Jurkat, Clone E6-1 (cell line): ENCODE measurements at places on chromosomes 6 and 20.

DNA sequence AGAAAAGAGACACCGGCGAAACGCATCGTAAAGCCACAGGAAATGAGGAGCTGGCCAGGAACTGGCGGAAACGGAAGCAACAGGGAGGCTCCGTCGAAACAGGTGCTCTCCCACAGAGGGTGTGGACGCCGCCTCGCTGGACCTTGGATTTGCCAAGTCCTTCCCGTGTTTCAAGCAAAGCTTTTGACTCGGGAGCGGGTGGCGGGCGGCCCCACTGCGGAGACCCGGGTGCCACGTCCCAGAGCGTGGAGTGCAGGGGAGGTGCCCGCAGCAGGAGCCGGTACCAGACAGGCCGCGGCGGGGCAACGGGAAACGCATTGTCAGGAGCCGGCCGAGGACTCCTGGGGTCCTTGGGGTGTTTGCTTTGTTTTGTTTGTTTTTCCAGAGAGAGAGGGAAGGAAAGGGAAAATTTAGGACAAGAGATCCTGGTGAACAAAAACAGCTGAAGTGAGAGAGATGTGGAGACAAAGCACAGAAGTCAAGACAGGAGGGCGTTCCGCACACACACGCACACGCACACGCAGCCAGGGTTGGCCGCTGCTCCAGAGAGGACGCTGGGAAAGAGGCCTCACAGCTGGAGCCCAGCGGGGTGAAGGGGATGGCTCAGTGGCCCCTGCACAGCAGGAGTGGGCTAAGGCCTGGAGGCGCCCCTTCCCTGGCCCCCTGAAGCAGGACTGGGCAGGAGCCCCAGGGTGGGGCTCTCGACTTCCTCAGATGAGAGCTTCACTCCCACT is 50.9 kb upstream of the CHRNA4 start:
- no peak for DNase-seq

- DNase-seq, result peak; percentile 69
Measured at GRCh38 chr6:40477246-40478126, 109.7 kb downstream of the LRFN2 start.

DNA sequence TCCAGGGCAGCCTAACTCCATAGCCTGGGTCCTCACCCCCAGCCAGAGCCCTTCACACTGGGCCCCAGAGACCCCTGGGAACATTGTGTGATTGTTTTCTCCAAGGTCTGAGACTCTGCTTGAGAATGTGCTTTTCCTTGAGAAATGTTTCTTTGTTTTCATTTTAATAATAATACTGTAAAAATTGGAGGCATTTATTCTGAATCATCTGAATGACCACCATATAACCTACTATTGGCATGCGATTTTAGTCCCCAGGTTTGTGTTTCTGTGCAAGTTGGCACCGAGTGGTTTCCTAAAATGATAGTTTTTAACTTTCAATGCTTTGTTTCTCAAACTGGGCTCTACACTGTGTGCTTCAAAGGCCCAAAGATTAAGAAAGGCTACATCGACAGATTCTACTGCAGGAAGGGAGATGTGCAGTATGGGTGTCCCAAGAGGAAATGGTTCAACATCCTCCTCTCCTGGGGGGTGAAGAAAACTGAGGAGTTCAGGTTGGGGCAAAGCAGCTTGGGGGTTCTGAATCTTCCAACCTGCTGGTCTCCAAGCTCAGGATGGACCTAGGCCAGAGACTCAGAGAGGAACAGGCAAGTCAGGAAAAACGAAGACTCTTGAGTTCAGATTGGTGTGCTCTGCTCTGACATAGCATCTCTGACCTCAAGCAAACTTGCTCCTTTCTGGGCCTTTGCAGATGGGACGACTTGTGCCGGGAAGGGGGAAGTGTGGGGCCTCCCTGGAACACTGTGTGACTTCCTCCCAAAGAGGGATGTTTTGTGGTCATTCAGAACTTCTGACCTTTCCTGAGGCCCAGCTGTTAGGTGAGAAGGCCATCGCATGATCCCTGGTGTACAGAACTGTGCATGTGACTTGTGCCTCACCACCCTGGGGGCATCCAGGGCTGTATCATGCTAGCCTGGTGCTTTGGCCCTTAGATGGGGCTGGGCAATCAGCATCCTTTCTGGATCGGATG is 31.0 kb downstream of the DAAM2 start:
- no peak for DNase-seq

- DNase-seq, result no peak
Measured at GRCh38 chr20:32527447-32528055, 57.6 kb downstream of the NOL4L start.

DNA sequence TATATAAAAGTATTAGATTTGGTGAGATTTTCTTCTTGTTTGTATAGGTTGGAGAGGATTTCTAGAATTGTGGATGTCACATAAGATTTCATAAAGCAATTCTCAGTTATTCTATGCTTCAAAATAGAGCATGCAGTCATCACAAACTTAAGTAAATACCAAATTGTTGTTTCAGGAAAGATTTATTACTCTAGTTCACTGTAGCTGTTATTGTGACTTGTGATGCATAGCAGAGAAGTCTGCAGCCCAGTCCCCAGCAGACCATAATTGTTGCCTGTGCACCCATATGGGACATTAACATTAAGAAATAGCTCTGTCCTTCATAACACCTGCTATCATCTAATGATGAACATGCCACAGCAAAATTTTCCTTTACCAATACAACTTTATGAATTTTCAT is 228.0 kb upstream of the FAM83B start:
- no peak for DNase-seq

- DNase-seq, result no peak
Measured at GRCh38 chr6:163354085-163354484, 60.4 kb upstream of the QKI start.

DNA sequence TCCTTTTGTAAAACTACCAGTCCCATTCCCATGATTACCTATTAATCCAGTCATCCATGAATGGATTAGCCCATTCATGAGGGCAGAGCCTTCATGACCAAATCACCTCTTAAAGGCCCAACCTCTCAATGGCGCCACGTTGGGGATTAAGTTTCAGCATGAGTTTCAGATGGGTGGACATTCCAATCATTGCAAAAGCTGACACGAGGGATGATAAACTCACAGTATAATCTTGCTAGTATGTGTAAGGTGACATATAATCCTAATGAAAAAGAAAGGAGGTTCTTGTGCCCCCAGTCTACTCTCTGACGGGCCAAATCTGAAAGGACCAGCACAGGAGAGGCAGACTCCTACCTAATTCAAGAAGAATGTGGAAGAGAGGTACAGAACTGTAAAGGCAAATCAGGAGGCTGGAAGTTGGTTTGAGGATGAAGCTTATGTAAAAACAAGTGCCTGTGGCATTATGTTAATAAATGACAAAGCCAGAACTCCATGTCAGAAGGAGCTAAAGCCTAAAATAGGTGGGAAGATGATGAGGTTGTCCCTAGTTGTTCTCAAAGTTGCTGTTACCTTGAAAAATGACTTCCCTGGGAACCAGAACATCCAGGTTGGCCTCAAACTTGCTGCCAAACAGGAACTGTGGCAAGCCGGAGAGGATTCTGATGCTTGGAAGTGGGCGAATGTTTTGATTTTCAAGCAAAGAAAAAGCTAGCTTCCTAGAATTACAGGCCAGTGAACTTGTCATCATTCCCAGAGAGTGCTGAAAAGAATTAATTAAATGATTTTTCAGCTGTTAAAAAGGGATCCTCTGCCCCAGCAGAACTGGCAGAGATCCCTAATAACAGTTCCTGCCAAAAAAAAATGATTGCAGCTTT is 106.5 kb upstream of the TIAM2 start:
- DNase-seq, result no peak

DNA sequence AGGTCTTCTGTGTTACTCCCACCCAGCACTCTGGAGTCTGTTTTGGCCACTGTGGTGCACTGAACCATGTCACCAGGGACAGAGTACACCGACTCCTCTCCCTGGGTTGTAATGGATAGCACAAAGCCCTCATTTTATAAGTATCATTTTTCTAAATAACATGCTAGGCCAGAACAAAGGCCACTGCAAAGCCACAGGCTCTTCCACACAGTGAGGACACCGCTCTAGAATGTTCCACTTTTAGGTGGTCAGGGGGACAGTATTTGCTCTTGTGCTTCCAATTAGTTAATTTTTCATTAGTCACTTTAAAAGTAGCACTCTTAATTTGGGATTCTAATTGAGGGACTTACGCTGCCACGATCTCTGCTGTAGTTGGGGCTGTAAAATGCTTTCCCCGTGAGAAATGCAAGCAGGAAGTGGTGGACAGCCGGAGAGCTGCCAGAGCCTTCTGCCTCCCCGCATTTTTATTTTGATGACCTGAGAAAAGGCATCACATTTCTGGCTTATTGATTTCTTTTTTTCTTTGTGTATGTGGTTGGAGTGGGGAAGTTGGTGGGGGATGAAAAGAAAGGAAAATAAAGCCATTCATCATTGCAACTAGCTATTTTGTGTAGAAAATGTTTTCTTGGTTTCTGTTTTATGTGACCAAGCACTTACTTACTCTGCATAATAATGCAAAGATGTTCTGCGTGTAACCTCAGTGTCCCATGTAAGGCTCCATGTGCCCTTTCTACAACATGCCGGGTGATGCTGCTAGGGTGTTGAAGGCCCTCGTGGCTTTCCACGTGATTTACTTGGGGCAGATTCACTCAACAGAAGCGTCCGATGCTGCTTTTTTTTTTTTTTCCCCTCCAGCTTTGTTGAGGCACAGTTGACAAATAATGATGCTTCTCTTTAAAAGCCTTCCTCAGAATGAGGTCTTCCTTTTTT is 195.9 kb downstream of the SASH1 start:
- DNase-seq, result no peak

DNA sequence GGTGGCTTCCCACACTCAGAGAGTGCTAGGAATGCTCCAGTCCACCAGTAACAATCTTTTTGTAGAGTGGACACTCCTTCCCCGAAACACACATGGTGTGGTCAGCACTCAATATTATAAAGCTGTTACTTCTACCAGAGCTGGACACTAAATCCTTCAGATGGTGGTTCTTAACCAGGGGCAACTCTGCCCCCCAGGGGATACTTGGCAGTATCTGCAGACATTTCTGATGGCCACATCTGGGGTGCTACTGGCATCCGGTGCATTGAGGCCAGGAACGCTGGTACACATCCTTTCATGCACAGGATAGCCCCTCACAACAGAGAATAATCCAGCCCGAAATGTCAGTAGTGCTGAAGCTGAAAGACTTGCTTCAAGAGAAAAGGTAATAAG is 124.4 kb downstream of the NFATC2 start:
- DNase-seq, result no peak

- DNase-seq, result no peak
Measured at GRCh38 chr6:117906507-117906957, 532 bp upstream of the SLC35F1 start.

- DNase-seq, result peak; percentile 51
Measured at GRCh38 chr6:26420688-26421171, 18.7 kb downstream of the BTN3A1 start.

DNA sequence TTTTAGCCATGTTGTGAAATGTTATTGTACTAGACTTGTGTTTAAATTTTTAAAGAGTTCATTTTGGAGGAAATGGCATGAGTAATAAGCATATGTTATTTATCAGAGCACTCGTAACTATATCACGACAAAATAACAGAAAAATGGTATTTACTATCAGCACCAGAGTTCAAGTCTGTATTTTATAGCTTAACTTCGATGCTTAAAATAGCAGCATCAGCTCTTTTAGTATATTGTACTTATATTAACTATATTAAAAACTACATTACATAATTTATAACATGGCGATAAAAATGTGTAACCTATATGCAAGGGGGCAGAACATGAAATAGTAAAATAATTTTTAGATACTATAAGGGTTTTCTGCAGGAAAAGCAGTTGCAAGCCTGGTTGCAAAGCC is 52.9 kb downstream of the ABRACL start:
- no peak for DNase-seq

DNA sequence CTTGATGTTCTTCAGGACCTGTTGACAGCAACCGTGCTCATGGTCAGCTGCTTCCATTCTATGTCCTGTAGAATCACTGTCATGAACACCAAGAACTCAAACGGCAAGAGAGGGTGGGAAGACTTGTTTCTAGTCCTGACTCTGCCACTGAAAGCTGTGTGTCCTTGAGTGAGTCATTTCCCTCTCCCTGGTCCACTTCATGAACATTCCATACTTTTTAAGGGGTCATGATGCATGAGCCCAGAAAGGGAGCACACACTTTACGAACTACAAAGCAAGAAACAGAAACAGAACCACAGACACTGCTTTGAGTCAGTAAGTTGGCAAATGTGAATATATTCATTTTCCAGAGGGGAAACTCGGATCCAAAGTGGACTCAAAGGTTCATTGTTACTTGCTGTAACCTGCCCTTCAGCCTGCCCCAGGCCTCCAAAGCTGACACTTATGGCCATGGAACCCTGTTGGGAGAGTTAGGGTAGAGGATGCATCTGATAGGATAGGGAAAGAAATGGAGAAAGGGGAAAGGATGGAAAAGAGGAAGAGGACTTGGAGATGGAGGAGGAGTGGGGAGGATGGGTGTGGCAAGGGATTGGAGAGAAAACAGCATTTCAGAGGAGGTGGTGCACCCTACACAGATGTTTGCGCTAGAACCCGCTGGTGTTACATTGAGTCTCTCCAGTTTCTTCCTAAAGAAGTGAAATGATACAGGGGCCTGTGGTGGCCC is 129.8 kb downstream of the FOXO3 start:
- no peak for DNase-seq

- DNase-seq, result no peak
Measured at GRCh38 chr6:150813319-150813992, 52.0 kb upstream of the MTHFD1L start.

DNA sequence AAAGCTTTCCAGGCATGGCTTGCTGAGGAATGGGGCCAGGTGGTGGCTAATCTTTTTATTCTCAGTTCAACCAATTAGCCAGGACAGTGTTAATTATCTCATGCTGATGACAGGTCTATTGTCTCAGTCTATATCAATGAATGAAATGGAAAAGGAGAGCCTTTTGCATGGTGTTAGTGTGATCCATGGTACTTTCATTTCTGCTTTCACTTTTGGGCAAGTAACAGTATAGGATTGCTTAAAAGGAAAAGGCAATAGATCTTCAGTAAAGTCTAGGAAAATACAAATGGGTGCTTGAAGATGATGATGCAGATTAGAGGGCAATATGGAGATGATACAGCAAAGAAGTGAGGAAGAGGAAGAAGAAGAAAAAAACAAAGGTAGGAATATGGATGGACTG is 430.3 kb downstream of the TFAP2A start:
- no peak for DNase-seq

DNA sequence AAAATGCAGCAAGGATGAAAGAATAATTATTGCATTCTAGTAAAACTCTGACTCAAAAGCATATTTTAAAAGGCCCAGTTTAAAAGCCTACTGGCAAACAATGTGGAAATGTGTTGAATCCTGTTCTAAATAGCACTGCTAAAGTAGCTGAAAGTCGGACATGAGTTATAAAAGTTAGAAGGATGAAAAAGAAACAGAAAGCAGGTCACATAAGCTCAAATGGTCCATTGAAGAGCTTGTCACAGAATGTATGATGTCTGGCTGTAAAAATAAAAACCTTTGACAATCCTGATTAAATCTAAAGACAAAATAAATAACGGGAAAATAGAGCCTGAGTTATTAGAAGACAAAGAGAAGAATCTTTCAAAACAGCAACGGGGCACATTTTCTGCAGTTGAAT is 218.6 kb upstream of the UFL1 start:
- no peak for DNase-seq
